ENCODE measurements at places on chromosomes 11 and 22. TPM values are rescaled to one million over a fixed set of nuclear protein-coding genes. Genes with fewer than 3 reads are reported as not detected.

Gene CLDN5
- total RNA-seq = 49.3 TPM

Gene SF1
- total RNA-seq = 111 TPM

Gene MS4A18
- not detected for total RNA-seq

Gene C11orf52
- 2.7 TPM for total RNA-seq

Gene RTN4RL2
- 0.58 TPM for total RNA-seq

Gene SLC17A6
- 0.11 TPM for total RNA-seq

Gene ALX4
- total RNA-seq = 1.5 TPM

Gene CD3E
- total RNA-seq = 0.32 TPM

Gene SPON1
- total RNA-seq = 131 TPM

Gene LRRC32
- total RNA-seq = 16.3 TPM

Gene ADAMTS8
- total RNA-seq = 8.9 TPM

Gene HBB
- total RNA-seq = 394 TPM

Gene GPR83
- total RNA-seq = 0.16 TPM

Gene PATE2
- 0.53 TPM for total RNA-seq

Gene MAP6
- total RNA-seq = 5.6 TPM

Gene EPS8L2
- 12.4 TPM for total RNA-seq

Gene GLYATL1
- 0.79 TPM for total RNA-seq

Gene AQP11
- 2.5 TPM for total RNA-seq

Gene PKNOX2
- 6.5 TPM for total RNA-seq

Gene C22orf15
- total RNA-seq = 0.63 TPM

Gene C11orf87
- 0.69 TPM for total RNA-seq

Gene NRGN
- total RNA-seq = 0.37 TPM

Gene TSKU
- 10.0 TPM for total RNA-seq

Gene CREB3L1
- total RNA-seq = 44.3 TPM

Gene APOBEC3G
- 10.1 TPM for total RNA-seq

Gene TRPM5
- 0.11 TPM for total RNA-seq

Gene FAT3
- 56.7 TPM for total RNA-seq

Gene SLC22A25
- total RNA-seq = not detected

Gene APOA5
- not detected for total RNA-seq

Gene ART5
- not detected for total RNA-seq

Gene RASL10A
- total RNA-seq = 0.58 TPM

Gene NXPE1
- total RNA-seq = not detected

Gene C11orf97
- not detected for total RNA-seq

Gene MFRP
- not detected for total RNA-seq

Gene GRK2
- 21.1 TPM for total RNA-seq

Gene C11orf98
- 10.9 TPM for total RNA-seq

Gene OR4A16
- total RNA-seq = not detected

Gene HIPK3
- 242 TPM for total RNA-seq

Gene FGF4
- not detected for total RNA-seq

Gene SLC25A18
- not detected for total RNA-seq

Gene KCNK7
- total RNA-seq = 0.63 TPM

Gene MS4A8
- total RNA-seq = 0.53 TPM

Gene PRG2
- 0.42 TPM for total RNA-seq

Gene PANX3
- total RNA-seq = not detected

Gene CD248
- 28.7 TPM for total RNA-seq

Gene SLC25A45
- 5.0 TPM for total RNA-seq

Gene DMC1
- 6.9 TPM for total RNA-seq

Gene MGAT3
- total RNA-seq = 4.2 TPM

Gene ARHGEF17
- total RNA-seq = 30.7 TPM

Gene VPS11
- 20.2 TPM for total RNA-seq

Gene NCAM1
- 114 TPM for total RNA-seq

Gene CHID1
- 23.4 TPM for total RNA-seq

Gene DDI1
- total RNA-seq = not detected

Gene SYNGR1
- 13.3 TPM for total RNA-seq

Gene LRP4
- 8.1 TPM for total RNA-seq

Gene UBQLN3
- 0.58 TPM for total RNA-seq

Gene EMID1
- 9.4 TPM for total RNA-seq

Gene OR51B4
- 2.0 TPM for total RNA-seq

Gene C11orf42
- total RNA-seq = not detected

Measured in urinary bladder (tissue), 4 donors.